Activated T-cell treated with anti-CD3 and anti-CD28 coated beads for 4 hours (primary cell): ENCODE measurements at places on chromosomes 5 and 9.

DNA sequence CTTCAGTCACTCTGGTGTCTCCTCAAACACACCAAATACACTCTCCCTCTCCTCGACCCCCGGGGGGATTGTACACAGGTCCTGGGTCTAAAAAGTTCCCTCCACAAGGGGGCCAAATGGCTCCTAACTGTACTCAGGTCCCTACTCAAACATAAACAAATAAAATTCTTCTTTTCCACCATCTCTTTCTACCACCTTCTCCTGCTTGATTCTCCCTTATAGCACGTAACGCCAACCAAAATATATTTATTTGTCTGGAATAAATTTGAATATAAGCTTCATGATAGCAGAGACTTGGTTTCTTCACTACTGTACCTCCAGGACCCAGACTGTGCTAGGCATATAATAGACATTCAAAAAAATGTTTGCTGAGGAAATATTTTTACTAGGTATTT is 21.4 kb downstream of the ZNF608 start:
- no peak for DNase-seq

GRCh38 chr5:172452398-172453205 is 1.7 kb downstream of the SH3PXD2B start:
- DNase-seq = no peak

- DNase-seq = peak; percentile 30
Measured at GRCh38 chr5:131109540-131110255, 55.4 kb downstream of the HINT1 start.

DNA sequence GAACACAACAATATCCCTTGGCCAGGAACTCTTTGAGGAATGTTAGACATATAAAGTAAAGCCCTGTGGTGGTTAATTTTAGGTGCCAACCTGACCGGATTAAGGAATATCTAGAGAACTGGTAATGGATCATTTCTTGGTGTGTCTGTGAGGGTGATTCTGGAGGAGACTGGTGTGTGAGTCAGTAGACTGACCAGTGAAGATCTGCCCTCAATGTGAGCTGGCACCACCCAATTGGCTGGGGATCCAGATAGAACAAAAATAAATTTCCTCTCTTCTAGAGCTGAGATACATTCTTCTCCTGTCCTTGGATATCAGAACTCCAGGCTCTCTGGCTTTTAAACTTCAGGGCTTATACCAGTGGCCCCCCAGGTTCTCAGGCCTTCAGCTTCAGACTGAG is 56.2 kb upstream of the TNPO1 start:
- no peak for DNase-seq

DNA sequence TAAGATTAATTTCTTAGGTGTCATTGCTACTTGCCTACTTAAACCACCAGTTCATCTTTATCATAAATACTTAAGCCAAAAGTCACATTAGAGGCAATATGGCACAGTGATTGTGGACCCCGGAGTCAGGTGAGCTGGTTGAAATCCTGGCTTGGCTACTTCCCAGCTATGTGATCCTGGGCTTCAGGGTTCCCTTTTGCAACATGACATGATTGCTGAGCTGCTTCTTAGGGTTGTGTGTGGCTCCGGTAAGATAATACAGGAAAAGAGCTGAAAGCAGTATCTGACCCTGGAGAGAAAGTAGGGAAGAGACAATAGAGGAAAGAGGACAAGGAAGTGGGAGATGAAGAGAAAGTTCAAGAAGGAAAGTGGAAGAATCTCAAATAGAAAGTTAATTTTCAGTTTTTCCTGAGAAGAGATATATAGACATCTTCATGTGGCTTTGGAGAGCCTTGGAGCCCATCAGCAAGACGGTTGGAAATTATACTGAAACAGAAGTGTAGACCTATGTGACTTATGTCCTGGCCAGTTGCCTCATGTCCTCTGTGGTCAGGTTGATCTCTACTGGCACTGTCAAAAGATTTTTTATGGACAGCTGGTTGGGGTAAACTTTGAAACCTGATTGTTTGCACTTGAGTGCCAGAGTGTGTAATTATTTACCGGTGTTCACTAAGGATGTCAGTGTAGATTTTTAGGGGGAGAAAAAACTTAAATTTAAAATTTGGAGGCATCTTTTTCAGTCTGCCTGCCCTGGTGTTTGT is 93.2 kb downstream of the GHR start:
- no peak for DNase-seq

- DNase-seq = no peak
Measured at GRCh38 chr9:18294229-18294628, 179.7 kb upstream of the ADAMTSL1 start.

DNA sequence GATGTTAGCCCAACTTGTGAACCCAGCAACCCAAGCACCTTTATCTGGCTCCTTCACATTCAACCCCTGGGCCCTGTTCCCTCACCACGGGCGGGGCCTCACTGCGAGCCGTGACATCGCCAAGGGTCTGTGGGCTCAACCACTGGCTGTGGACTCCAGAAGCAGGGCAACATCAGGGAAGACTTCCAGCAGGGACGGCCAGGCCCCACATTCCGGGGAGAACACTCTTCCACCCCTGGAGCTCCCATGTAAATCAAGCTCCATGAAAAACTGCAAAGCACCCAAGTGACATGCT is 175.3 kb downstream of the ERCC6L2 start:
- DNase-seq = no peak

DNA sequence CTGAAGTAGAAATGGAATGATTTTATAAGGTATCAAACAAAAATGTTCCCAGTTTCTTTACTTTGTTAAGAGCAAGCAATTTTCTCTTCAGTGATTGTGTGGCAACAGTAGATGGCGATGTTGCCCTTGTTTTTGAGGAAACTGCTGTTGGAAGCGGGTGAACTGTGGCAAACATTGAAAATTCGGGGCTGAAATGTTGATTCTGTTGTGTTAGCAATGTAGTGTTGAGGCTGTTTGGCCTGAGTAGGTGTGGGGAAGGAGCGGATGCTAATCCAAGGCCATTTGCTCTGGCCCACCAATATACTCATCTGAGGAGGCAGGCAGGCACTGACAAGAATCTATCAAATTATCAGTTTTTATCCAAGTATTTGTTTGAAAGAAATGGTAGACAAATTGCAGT is 129.8 kb downstream of the SLC12A2 start:
- DNase-seq = peak; percentile 19

- no peak for DNase-seq
Measured at GRCh38 chr9:135566552-135566951, 5.0 kb downstream of the PAEP start.

GRCh38 chr5:159377653-159378052 is 47.4 kb upstream of the IL12B start:
- no peak for DNase-seq

GRCh38 chr5:120692325-120692724 is 228.2 kb downstream of the PRR16 start:
- DNase-seq = no peak

GRCh38 chr5:80576383-80576782 is 6.3 kb upstream of the ANKRD34B start:
- DNase-seq = no peak

GRCh38 chr9:110029429-110029955 is 178.5 kb downstream of the C9orf152 start:
- DNase-seq = no peak

DNA sequence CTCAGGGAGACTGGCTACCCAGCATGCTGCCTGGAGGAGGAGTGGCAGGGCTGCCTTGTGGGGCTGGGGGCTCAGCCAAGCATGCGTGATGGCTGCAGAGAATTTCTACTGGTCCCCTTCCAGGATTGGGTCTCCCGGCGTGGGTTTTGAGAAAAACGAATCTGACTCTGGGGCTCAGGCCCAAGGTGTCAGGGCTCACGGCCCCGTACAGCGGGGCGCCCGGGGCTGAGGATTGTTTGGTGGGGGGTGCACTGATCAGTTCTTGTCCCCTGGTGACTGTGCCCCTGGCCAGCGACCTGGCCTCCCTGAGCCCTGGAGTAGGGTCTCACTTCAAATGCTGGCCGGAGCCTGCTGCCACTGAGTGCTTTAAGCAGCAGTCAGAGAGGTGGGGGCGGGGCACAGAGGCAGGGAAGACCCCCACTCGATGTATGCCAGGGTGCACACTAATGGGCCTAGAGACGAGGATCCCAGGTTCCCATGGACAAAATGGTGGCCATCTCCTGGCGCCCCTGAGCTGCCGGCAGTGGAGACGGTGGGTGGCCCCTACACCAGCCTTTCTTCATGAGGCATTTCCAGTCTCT is 45.5 kb upstream of the RNU6ATAC start:
- DNase-seq = no peak

- DNase-seq = no peak
Measured at GRCh38 chr5:27026063-27026462, 12.3 kb downstream of the CDH9 start.

DNA sequence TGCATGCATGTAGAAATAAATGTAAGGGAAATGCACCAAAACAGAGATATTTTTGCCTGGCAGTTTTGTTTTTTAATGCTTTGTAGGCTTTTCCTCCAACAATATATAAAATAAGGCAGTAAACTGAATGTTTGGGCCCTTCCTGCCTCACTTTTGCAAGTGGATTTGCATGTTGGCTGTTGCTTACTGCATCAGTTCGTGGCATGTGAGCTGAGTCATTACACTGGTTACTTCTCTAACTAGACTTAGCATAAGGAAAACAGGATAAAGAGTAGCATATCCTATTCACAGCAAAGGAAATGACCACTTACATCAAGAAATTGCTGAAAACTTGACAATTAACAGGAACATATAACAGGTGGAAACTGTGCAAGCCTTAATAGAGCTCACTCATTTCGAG is 113.4 kb downstream of the TLE1 start:
- no peak for DNase-seq

DNA sequence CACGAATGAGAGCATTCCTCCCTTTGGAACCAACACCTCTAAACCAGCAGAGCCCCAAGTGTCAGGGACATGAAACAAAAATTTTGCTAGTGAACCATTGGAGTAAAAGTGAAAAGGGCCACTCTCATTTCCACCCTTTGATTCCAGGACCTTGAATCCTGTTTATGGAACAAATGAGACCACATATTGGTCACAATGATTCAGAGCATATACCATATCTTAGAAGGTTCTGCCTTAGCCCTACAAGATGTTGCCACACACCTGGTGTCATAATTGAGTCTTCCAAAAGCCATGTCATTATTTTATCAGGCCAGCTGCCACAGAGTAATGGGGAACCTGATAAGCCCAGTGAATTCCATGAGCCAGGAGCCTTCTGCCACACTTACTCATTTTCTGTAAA is 66.3 kb upstream of the ZBTB43 start:
- DNase-seq = no peak

GRCh38 chr9:126123927-126124326 is 202.7 kb upstream of the MVB12B start:
- DNase-seq = no peak

- no peak for DNase-seq
Measured at GRCh38 chr5:109907731-109908130, 218.0 kb downstream of the MAN2A1 start.
